ENCODE measurements at places on chromosomes 6 and 20.
A peak's percentile ranks its signal among the peaks of the same experiment; 100 is the strongest.

GRCh38 chr6:88211446-88211845 is 45.3 kb upstream of the CNR1 start:
- DNase-seq: no peak

- DNase-seq: no peak
These were observed 60.6 kb downstream of the ADNP start for GRCh38 chr20:50870561-50871161.

GRCh38 chr20:3000852-3001523 is 42.4 kb upstream of the GNRH2 start:
- no peak for DNase-seq

DNA sequence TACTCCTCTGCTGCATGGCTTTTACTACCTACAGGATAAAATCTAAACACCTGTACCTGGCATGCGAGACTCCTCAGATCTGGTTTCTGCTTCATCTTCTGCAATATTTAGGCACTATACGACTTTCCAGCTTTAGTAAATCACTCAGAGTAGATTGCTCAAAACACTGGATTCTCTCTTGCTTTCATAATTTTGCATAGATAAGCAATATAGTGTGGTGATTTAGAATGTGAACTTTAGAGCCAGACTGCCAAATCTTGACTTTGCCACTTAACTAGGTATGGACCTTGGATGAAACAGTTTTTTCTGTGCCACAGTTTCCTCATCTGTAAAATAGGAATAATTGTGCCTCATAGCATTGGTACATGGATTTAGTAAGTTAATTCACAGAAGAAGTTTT is 28.9 kb downstream of the CEP57L1 start:
- no peak for DNase-seq

GRCh38 chr6:38337819-38338465 is 301.8 kb downstream of the BTBD9 start:
- no peak for DNase-seq

DNA sequence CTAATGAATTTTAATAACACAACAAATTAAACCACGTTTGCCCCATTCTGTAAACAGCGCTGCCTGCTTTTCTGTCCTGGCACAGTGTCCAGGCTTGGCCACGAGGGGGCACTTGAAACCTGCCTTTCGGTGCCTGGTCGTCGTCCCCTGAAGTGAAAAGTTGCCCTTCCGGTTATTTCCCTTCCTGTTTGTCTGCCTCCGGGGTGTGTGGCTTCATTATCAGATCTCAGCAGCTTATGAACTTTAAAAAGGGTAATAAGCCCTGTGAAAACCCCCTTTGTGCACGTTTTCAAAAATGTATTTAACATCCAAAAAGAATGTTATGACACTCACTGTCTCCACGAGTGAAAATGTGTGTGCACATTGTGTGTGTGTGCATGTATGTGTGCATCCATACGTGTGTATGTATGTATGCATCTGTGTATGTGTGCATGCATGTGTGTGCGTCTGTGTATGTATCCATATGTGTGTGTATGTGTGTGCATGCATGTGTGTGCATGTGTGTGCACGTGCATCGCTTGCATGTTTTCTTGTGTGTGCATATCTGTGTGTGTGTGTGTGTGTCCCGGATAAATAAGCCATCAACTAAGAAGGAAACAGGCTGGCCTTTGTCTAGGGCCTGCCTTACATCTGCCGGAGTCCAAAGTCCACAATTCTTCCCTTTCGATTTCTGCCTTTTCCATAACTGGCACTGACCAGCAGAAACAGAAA is 358.4 kb downstream of the THBS2 start:
- DNase-seq: peak; percentile 86

- DNase-seq: no peak
These were observed 58.2 kb downstream of the IGF2R start for GRCh38 chr6:160027076-160027475.

DNA sequence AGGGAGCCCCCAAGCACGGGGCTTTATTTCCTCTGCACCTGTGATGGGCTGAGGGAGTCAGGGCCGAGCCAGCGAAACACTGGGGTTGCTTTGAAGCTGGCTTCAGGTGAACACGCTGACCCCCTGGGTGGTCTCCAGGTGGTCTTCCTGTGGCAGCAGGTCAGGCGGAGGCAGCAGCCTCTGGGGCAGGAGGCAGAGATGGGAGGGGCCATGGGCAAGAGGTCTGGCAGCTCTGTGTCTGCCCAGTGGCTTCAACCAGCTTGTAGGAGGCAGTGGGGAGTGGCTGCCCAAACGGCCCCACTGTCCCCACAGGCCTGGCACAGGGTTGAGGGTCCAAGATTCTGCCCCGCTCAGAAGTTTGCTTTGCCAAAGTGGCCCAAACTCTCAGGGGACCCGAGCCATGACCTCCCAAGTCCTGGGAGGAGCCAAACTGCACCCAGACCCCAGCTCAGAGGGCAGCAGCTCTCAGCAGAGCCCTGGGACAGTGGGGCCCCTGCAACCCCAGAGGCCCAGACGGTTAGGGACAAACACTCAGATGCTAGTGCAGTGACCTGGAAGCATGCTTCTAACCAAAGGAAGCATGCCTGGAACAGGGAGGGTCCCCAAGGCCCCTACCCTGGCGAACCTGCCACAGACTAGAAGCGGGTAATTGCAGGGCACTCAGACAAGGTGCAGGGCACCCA is 15.3 kb downstream of the NTSR1 start:
- DNase-seq: no peak

GRCh38 chr20:5779071-5779900 is 29.1 kb downstream of the SHLD1 start:
- no peak for DNase-seq

GRCh38 chr6:3919130-3919628 is 70.0 kb downstream of the FAM50B start:
- no peak for DNase-seq

DNA sequence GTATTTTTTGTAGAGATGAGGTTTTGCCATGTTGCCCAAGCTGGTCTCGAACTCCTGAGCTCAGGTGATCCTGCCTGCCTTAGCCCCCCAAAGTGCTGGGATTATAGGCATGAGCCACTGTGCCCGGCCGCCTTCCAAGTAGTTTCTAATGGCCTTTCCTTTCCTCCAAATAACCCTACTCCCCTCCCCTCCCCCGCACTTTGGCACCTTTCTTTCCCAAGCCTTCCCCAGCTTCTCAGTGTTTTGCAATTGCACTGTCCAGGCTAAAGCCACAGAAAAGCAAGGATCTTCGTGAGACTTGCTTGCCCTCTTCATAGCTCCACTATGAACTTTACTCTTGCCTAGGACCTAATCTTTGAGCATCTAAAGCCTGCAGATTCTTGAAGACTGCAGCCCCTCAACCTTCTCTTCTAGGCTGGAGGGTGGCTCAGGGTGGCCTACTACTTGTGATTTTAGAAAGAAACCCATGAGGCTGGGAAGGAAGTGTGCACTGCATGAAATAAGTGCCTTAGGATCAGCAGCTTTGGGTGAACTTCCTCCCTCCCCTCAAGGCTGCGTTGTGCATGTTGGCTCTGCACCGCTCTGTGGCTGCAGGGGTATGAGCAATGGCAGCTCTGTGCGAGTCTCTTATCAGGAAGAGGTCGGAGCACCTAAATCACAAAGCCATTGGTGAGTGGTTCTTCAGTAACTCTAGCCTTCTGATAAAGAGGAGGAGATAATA is 152.4 kb upstream of the SNX9 start:
- DNase-seq: no peak

DNA sequence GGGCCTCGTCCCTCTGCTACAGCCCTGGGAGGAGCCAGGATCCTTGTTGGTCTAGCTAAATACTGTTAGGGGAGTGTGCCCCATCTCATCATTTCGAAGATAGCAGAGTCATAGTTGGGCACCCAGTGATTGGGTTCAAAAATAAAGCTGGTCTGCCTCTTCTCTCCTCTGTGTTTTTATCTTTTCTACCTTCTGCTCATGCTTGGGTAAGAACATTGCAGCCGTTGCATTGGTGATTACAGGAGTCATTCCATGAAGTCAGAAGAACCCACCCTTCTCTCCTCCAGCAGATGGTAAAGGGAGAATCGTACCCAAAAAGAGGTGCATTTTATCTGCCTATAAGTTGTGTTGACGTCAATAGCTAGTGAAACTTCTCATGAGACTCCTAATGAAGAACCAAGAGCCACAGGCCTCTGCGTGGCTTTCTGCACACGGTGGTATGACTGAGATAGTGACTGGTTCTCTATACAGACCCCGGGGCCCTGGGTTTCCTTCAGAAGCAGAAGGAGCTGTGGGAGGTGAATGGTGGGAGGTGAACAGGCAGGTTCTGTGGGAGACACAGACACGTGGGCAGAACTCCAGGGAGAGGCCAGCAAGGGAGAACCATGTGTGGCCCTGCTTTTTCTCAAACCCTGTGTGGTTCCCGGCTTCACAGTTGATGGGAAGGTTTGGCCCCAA is 5.7 kb upstream of the FAM209A start:
- no peak for DNase-seq

DNA sequence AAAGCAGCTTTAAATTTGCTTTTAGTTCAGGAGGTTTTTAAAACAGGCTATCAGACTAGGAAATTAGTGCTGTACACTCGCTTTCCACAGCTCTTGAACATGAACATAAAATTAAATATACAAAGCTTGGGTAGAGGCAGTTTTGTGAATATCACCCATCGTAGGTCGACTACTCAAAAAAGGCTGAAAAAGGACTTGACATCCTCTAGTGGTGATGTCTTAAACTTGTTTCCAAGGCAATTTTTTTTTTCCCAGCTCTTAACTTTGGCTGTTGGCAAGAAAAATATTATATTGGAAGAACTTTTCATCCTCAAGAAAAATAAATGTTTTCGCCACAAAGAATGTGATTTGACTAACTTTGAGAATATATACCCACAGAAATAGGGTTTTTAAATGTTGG is 2.9 kb downstream of the MAP7 start:
- DNase-seq: no peak

GRCh38 chr6:20610636-20611370 is 76.5 kb downstream of the CDKAL1 start:
- DNase-seq: no peak

DNA sequence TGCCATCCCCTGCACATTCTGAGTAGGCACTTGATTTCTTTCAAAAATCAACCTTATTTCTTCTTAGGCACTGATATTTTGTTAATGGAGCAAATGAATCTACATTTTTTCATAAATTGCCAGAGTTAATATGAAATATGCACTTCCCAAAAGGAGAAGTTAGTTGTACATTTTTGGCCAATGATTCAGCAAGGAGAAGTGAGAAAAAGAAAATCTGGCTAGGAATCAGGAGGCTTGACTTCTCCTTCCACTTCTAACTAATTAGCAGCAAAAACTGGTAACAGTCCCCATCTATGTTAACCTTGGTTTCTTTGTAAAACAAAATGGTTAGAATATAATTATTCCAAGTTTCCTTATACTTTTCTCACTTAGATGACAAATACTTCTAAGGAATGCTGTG is 7.0 kb upstream of the DSE start:
- no peak for DNase-seq

DNA sequence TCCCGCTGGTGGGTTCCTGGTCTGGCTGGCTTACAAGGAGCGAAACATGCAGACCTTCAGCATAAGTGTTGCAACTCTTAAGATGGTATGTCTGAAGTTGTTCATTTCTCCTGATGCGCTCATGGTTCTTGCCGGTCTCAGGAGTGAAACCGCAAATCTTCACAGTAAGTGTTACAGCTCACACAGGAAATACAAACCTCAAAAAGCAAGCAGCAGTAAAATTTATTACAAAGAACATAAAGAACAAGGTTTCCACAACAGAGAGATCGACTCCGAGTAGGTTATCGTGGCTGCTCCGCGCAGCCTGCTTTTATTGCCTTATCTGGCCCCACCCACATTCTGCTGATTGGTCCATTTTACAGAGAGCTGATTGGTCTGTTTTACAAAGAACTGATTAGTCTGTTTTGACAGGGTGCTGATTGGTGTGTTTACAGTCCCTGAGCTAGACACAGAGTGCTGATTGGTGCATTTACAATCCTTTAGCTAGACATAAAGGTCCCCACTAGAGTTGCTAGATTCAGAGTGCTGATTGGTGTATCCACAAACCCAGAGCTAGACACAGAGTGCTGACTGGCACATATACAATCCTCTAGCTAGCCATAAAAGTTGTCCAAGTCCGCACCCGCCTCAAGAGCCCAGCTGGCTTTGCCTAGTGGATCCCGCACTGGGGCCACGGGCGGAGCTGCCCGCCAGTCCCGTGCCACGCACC is 39.2 kb downstream of the TRIM27 start:
- DNase-seq: no peak

- no peak for DNase-seq
These were observed 17.8 kb upstream of the TCF21 start for GRCh38 chr6:133871131-133871530.

- DNase-seq: no peak
These were observed 14.7 kb upstream of the HMGN3 start for GRCh38 chr6:79249136-79249535.

DNA sequence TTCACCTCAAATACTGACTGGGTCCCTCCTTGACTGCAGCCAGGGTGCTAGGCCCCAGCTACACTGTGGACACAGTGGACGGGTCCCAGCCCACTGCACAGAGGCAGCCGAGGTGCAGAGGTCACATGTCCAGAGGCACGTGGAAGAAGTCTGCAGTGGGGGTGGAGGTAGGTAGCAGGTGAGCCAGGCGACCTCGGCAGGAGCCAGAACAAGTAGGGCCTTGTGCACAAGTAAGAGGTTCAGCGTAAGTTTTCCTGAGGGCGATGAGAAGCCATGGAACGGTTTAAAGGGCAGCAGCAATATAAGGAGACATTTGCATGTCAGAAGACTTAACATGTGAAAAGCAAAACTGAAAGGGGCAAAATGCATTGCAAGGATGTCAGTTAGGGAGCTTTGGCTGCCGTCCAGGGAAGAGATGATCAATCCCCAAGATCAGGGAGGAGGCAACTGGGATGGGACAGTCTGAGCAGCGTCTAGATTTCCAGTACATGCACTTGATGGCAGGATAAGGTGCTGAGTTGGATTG is 49.7 kb upstream of the SNX9 start:
- no peak for DNase-seq

GRCh38 chr6:154606457-154606856 is 96.0 kb upstream of the CNKSR3 start:
- DNase-seq: peak; percentile 35

GRCh38 chr6:68651011-68651985 is 16.2 kb downstream of the ADGRB3 start:
- no peak for DNase-seq

DNA sequence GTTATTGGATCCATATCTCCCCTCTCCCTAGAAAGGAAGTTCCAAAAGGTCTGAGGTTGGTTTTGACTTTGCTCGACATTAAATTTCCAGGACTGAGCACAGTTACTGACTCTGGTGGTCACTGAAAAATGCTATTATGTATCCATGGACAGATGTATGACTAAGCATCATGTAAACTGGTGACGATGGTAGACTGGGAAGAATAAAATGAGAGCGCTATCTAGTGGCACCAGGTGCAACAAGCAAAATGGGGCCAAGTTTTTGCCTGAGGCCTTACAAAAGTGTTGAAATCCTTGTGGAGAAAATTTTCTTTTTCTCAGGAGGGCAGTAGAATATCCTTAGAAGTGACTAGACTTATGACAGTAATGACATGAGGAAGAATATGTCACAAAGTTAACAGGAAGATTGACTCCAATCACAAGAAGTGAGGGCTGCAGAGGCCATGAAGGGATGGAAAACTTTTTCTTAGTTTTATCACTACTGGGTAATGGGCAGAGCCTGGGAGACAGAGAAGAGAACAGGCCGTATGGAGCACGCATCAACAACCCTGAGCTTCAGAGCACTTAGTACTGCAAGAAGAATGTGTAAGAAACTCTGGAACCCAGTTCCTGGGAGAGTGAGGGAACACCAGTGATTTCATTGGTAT is 88.9 kb upstream of the ELOVL5 start:
- DNase-seq: no peak

GRCh38 chr6:42961020-42961470 is 491 bp downstream of the GNMT start:
- no peak for DNase-seq

- DNase-seq: no peak
These were observed 91.9 kb downstream of the LMBRD1 start for GRCh38 chr6:69704916-69705315.

- DNase-seq: no peak
These were observed 199.2 kb downstream of the ALDH8A1 start for GRCh38 chr6:134750669-134751068.
